ENCODE measurements at places on chromosomes 4 and X. TPM values are rescaled to one million over a fixed set of nuclear protein-coding genes. Genes with fewer than 3 reads are reported as not detected.
A peak's percentile ranks its signal among the peaks of the same experiment; 100 is the strongest.

TRIM75 gene
- total RNA-seq: not detected

SPACA5 gene
- not detected for total RNA-seq

LPAR4 gene
- not detected for total RNA-seq

TACR3 gene
- total RNA-seq: not detected

CYLC1 gene
- not detected for total RNA-seq

TCEAL6 gene
- total RNA-seq: not detected

MAGEB2 gene
- total RNA-seq: not detected

PSAPL1 gene
- not detected for total RNA-seq

MAGED2 gene
- 95.0 TPM for total RNA-seq

- H3K4me1 ChIP-seq: no peaks in the 10 kb centered on the region
- H3K4me3 ChIP-seq: no peak overlapping the region
- no peaks in the 10 kb centered on the region for H3K27me3 ChIP-seq
- no peaks in the 10 kb centered on the region for H3K36me3 ChIP-seq
Observed at GRCh38 chrX:44101281-44101680, 128.1 kb upstream of the NDP start.

GRCh38 chr4:4792466-4792865 is 67.0 kb upstream of the MSX1 start:
- no peaks in the 10 kb centered on the region for H3K4me1 ChIP-seq
- no peak overlapping the region for H3K4me3 ChIP-seq
- DNase-seq: no peak
- H3K27ac ChIP-seq: no peak overlapping the region

DNA sequence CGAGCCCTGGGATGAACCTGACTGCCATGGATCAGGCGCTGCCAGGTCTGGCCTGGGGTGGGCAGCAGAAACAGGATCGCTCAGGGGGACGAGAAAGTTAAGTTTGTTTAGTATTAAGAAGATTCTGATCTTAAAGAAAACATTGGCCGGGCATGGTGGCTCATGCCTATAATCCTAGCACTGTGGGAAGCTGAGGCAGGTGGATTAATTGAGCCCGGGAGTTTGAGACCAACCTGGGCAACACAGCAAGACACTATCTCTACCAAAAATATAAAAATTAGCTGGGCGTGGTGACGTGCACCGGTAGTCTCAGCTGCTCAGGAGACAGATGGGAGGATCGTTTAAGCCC is 696 bp upstream of the FLNA start:
- no peak overlapping the region for H3K4me3 ChIP-seq
- peaks cover 55% of the 10 kb centered on the region for H3K4me1 ChIP-seq
- H3K27ac ChIP-seq: no peak overlapping the region
- no peak for DNase-seq
- peaks cover under 1% of the 10 kb centered on the region for H3K36me3 ChIP-seq
- no peaks in the 10 kb centered on the region for H3K27me3 ChIP-seq

GRCh38 chrX:75623535-75623934 is 100.7 kb upstream of the ZDHHC15 start:
- no peak overlapping the region for H3K4me3 ChIP-seq
- no peak overlapping the region for H3K27ac ChIP-seq
- no peaks in the 10 kb centered on the region for H3K4me1 ChIP-seq
- H3K27me3 ChIP-seq: no peaks in the 10 kb centered on the region

DNA sequence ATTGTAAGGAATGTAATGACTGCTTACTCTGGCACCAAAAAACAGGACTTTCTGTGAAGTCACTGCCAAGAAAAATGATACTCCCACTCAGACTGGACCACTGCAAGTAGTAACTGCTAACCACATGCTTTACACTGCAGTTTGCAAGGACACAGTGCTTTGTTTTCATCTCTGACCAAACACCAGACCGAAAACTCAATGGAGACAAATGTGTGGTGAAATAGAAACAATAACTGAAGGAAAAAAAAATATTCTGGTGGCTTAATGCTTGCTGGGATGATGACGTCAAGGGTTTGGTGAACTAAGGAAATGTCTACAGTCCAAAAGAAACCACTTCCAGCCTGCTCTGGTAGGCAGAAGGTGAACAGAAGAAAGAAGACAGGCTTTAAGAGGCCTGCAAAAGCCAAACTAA is 13.2 kb downstream of the GPC4 start:
- H3K4me3 ChIP-seq: no peak overlapping the region
- no peak for DNase-seq
- no peaks in the 10 kb centered on the region for H3K36me3 ChIP-seq
- no peak overlapping the region for H3K27ac ChIP-seq
- no peaks in the 10 kb centered on the region for H3K27me3 ChIP-seq

DNA sequence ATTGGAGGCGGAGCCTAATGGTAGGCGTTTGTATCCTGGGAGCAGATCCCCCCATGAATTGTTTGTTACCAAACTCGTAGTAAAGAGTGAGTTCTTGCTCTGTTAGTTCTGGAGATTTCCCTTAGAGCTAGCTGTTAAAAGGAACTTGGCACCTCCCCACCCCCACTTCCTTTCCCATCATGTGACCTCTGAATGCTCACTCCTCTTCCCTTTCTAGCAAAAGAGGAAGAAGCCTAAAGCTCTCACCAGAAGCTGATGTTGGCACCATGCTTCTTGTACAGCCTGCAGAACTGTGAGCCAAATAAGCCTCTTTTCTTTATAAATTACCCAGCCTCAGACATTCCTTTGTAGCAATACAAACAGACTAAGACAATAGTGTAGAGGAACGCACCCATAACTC is 13.8 kb upstream of the ATOH1 start:
- no peaks in the 10 kb centered on the region for H3K27me3 ChIP-seq
- H3K27ac ChIP-seq: no peak overlapping the region
- no peak for DNase-seq
- no peaks in the 10 kb centered on the region for H3K4me1 ChIP-seq

GRCh38 chr4:74328501-74328900 is 20.2 kb downstream of the EPGN start:
- no peaks in the 10 kb centered on the region for H3K4me1 ChIP-seq
- no peaks in the 10 kb centered on the region for H3K36me3 ChIP-seq
- no peak overlapping the region for H3K27ac ChIP-seq
- no peaks in the 10 kb centered on the region for H3K27me3 ChIP-seq
- no peak for DNase-seq

DNA sequence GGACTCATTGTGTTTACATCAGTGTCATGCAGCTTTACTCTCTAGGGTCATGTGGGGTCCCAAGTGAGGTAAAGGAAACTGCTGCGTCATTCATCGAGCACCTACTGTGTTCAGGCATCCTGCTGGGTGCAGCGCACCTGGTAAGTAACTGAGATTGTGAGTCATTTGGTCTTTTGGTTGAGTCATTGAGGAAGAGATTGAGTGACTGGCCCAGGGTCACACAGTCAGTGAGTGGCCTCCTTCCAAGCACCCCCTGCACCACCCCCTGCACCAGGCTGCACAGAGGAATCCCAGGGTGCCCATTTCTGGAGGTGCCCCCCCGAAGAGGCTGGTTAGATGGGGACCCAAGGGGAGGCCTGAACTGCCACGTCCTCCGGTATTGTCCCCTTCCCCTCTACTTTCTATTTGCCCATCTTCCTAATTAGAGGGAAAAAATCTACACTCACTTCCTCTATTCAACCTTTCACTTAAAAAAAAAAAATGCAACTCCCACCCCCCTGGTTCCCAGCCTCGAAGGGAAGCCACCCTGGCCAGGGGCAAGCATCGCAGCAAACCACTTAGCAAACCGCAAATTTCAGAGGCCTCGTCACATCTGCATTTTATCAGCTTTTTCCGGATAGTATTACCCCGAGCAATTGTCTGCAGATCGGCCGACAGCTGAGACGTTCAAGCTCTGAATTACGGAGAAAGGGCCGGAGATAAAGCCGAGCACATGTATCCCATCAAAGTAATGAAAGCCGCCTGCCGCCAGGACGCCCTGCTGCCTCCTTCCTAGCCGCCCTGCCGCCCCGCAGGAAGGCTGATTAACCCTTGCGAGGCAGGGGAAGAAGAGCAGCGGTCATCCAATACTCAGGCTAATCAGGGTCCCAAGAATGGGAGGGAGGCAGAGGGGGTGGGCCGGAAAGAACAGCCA is 96.3 kb upstream of the MSX1 start:
- peaks cover 14% of the 10 kb centered on the region for H3K4me1 ChIP-seq
- no peaks in the 10 kb centered on the region for H3K36me3 ChIP-seq
- no peak overlapping the region for H3K27ac ChIP-seq
- no peak for DNase-seq
- peak overlapping the region; percentile 10 for H3K4me3 ChIP-seq

GRCh38 chrX:105872941-105873340 is 50.6 kb downstream of the NRK start:
- no peak for DNase-seq
- no peak overlapping the region for H3K4me3 ChIP-seq
- H3K27ac ChIP-seq: no peak overlapping the region
- H3K36me3 ChIP-seq: no peaks in the 10 kb centered on the region

DNA sequence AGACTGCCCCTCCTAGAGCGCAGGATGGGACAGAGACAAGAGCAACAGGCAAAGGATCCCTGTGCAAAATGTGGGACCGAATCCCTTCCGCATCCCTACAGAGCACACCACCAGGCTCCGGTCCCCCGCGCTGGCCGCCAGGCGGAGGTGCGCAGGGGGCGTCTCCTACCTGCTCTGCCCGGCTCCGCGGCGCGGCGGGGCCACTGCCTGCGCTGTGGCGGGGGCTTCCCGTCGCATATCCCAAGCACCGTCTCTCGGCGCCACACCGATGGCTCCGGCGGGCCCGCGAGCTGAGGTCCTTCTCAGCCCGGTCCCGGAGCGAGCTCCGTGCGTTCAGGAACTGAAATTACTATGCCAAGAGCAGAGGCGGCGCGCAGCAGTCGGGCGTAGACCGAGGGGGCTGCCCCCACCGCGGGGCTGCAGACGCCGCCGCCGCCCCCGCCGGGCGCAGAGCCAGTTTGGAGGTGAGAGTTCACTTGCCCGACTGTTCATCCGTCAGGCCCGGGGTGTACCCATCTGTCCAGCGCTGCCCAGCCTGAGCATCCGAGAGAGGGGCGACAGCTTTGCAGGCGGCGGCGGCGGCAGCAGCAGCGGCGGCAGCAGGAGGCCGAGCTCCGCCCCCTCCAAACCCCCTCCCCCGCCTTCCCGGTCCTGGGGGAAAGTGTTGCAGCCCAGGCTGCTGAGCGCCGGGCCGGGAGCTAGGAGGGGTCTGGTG is at the start of gene GPRIN3:
TSS of gene GPRIN3 (minus strand) at position 355 of the 715 bp plus-strand sequence. CDS start 57,690 bp downstream, outside the sequence.
- peak; percentile 66 for DNase-seq
- H3K4me1 ChIP-seq: peaks cover 33% of the 10 kb centered on the region
- peak within 1 kb of the TSS; percentile 100 for H3K4me3 ChIP-seq

DNA sequence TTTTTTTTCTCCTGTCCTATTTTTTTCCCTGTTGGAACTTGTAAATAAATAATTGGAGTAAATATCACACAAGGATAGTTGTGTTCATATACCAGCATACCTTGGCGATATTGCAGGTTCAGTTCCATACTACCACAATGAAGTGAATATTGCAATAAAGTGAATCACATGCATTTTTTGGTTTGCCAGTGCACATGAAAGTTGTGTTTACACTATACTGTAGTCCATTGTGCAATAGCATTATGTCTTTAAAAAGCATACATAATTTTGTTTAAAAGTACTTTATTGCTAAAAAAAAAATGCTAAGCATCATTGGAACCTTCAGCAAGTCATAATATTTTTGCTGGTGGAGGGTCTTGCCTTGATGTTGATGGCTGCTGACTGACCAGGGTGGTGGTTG is 88.6 kb downstream of the GSTCD start:
- no peak overlapping the region for H3K27ac ChIP-seq
- no peak overlapping the region for H3K4me3 ChIP-seq
- no peaks in the 10 kb centered on the region for H3K27me3 ChIP-seq
- DNase-seq: no peak
- no peaks in the 10 kb centered on the region for H3K36me3 ChIP-seq
- H3K4me1 ChIP-seq: no peaks in the 10 kb centered on the region

DNA sequence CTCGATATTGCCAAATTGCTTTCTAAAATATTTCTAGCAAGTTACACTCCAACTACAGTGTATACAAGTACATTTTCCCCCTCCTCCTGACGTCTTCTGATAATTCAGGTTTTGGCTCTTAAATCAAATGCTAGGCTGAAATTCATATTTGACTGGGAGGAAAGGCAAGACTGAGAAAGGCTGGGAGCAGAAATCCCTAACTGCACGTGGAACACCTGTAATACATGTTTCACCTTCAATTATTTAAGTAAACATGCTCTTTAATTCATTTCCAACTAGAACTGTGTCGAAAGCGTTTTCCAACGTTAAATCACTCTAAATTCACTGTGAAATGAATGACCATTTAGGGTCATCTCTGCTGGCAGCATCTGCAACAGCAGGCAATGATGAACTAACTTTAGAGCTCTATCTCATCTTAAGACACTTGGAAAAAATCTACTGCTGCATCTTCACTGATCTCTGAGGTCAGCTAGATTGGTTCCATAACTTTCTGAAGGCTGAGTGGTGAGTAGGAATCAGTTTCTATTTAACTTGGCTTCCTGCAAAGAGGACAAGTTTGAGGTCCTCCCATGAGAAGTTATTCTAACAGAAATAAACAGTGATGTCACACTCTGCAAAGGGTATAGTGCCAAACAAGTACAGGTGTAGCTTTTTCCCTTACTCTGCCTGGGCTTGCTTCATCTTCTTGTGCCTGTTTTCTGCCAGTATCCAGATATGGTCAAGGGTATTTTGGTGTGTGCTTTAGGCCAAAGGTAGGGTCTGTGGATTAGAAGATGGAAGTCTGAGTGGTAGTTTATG is 144.3 kb upstream of the PAK3 start:
- no peaks in the 10 kb centered on the region for H3K27me3 ChIP-seq
- no peaks in the 10 kb centered on the region for H3K36me3 ChIP-seq
- no peak overlapping the region for H3K4me3 ChIP-seq
- H3K4me1 ChIP-seq: no peaks in the 10 kb centered on the region
- DNase-seq: no peak

- no peaks in the 10 kb centered on the region for H3K4me1 ChIP-seq
- H3K4me3 ChIP-seq: no peak overlapping the region
- no peaks in the 10 kb centered on the region for H3K27me3 ChIP-seq
- no peak for DNase-seq
Observed at GRCh38 chr4:137707626-137708025, 175.3 kb upstream of the PCDH18 start.

GRCh38 chrX:55486736-55487135 is 2.9 kb downstream of the USP51 start:
- no peaks in the 10 kb centered on the region for H3K4me1 ChIP-seq
- H3K4me3 ChIP-seq: no peak overlapping the region
- H3K36me3 ChIP-seq: no peaks in the 10 kb centered on the region
- H3K27ac ChIP-seq: no peak overlapping the region
- H3K27me3 ChIP-seq: no peaks in the 10 kb centered on the region
- no peak for DNase-seq

DNA sequence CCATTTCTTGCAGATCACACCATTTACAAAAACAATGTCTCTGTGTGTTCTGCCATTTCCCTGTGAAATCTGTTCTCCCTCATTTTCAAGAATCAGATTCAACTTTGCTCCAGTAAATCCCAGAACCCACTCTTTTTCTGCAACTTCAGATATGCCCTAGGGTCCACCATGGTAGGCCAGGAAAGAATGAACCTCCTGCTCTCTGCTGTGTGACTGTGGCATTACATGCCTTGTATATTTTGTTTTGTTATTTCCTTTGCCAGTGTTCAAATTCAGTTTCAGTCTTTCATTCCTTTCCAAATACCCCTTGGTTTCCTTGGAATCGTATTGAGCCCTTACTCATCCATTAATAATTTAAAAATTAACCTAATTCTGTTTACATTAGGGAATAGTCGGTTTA is 290.2 kb upstream of the VCX start:
- H3K4me1 ChIP-seq: no peaks in the 10 kb centered on the region
- DNase-seq: no peak
- H3K27ac ChIP-seq: no peak overlapping the region
- no peaks in the 10 kb centered on the region for H3K27me3 ChIP-seq

- no peak overlapping the region for H3K4me3 ChIP-seq
- no peak for DNase-seq
- peaks cover 33% of the 10 kb centered on the region for H3K4me1 ChIP-seq
- no peak overlapping the region for H3K27ac ChIP-seq
- no peaks in the 10 kb centered on the region for H3K27me3 ChIP-seq
- no peaks in the 10 kb centered on the region for H3K36me3 ChIP-seq
Observed at GRCh38 chrX:66018585-66019309, 21.1 kb downstream of the VSIG4 start.

All from T-cell (primary cell).